ENCODE measurements at places on chromosomes 1 and 21. TPM values are rescaled to one million over a fixed set of nuclear protein-coding genes. Genes with fewer than 3 reads are reported as not detected.

The S100B gene
- total RNA-seq: not detected

The DDR2 gene
- total RNA-seq: 1.9 TPM

The DMRTA2 gene
- total RNA-seq: not detected

The PLD5 gene
- total RNA-seq: not detected

The CDK18 gene
- 7.0 TPM for total RNA-seq

The DVL1 gene
- total RNA-seq: 144 TPM

The JUN gene
- total RNA-seq: 70.0 TPM

The AMY1A gene
- total RNA-seq: not detected

The SPRR2F gene
- not detected for total RNA-seq

The LENEP gene
- total RNA-seq: 0.67 TPM

The IL19 gene
- total RNA-seq: not detected

The ST6GALNAC3 gene
- total RNA-seq: 0.03 TPM

The AJAP1 gene
- not detected for total RNA-seq

The BARHL2 gene
- total RNA-seq: not detected

The RNF186 gene
- not detected for total RNA-seq

The ZNF593OS gene
- not detected for total RNA-seq

All from Panc1 (cell line).